ENCODE measurements at places on chromosomes 1 and 21.
A peak's percentile ranks its signal among the peaks of the same experiment; 100 is the strongest.

GRCh38 chr21:31180256-31181081, 142.2 kb upstream of the KRTAP19-8 start:
- DNase-seq: peak; percentile 15

DNA sequence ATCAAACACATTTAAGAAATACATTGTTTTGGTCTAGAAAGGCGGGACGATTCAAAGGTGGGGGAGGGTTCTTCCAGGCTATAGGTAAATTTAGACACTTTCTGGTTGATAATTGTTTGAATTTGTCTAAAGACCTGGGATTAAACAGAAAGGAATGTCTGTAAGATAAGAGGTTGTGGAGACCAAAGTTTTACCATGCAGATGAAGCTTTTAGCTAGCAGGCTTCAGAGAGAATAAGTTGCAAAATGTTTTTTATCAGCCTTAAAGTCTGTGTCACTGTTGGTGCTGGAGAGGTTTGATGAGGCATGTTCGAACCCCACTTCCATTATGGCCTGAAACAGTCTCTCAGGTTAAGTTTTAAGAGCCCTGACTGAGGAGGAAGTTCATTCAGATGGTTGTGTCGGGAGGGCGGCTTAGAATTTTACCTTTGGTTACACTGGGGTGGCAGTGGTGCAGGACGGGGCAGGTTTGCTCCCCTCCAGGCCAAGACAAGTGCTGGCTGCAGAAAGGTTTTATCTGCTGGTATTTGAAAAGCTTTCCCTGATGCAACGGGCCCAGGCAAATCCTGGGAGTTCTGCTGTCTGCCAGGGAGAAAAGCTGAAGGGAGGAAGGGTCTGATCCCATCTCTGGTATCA, 16.0 kb upstream of the SLC2A5 start:
- no peak for DNase-seq

GRCh38 chr1:100628631-100629081, 90.7 kb downstream of the GPR88 start:
- DNase-seq: no peak

- no peak for DNase-seq
Measured at GRCh38 chr1:199151634-199152425, 513.0 kb downstream of the PTPRC start.

DNA sequence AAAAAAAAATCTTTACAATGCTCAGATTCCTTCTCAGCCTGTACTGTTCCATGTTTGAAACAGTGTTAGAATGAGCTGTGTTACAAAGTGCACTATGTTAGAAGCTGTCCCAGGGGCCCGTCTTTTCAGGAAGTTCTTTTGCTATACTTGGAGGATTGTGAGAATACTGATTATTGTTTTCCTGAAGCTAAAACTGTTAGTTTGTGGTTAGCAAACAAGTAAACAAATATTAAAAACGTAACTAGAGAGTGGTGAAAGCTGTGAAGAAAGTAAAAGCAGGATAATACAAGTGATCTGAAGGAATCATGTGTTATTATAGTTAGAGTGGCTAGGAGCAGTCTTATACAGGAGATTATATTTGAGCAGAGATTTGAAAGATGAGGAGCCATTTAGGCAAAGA, 35.6 kb downstream of the CAMSAP2 start:
- no peak for DNase-seq

DNA sequence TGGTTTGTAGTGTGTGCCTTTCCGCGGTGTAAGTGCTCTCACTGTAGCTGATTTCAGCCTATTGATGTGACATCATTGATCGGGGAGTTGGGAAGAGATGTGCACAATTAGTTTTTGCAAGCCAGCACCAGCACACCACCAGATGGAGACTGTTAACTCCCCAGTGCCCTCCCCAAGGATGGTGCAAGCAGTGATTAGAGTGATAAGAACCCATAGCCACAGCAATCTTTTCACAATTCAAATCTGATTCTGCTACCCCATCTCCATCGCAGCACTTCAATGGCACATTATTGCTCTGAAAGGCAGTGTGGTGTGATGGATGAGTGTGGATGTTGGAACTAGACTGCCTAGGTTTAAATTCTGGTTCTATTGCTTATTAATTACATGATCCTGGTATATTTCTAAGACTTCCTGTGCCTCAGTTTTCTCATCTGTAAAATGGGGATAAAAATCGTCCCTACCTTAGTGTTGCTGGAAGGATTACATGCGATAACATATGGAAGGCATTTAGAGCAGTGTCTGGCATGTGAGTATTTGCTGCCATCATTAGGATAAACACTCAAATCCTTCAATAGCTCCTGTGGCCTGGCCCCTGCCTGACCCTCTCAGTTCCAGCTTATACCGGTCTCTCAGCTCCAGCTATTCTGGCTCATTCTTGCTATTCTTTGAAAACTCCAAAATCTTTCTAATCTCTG, 6.7 kb downstream of the CSF3R start:
- DNase-seq: no peak

DNA sequence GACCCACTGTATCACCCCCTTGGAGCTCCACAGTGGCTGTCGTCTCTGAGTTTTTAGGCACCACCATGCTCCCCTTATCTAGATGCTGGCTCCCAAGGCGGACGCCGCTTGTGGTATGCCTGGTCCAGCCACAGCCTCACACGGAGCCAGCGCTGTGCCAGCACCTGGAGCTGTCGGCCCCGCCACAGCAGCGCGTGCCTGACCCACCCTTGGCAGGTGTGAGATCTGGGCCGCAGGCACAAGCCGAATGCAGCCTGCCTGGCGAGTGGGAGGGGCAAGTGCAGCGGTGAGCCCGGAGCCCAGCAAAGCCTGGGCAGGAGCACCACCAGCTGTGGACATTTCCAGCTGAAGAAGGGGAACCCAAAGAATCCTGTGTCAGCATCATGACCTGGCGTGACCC, 91.9 kb upstream of the BACE2 start:
- DNase-seq: no peak

GRCh38 chr1:150564051-150564991, 15.1 kb downstream of the MCL1 start:
- DNase-seq: no peak

DNA sequence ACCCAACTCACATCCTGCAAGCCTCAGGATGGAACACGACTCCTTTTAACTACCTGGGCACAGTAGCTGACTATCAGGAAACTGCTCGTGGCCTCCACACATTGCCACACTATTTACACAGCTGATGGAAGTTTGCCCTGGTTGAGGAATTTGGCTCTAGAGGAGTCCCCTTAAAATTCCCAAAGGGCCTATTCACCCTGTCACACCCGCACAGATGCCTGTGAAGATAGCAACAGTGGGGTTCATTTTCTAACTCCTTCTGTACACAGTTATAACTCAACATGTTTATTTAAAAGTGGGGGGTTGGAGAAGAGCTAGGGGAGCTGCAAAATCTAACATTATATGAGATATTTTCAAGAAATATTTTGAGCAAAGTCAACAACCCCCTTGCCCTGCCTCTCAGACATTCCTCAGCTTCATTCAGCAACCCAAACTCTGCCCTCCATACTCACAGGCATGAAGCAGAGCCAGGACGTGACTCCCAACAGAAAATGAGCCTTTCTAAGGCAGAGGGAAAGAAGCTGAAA, 35.8 kb upstream of the CCN1 start:
- DNase-seq: no peak

DNA sequence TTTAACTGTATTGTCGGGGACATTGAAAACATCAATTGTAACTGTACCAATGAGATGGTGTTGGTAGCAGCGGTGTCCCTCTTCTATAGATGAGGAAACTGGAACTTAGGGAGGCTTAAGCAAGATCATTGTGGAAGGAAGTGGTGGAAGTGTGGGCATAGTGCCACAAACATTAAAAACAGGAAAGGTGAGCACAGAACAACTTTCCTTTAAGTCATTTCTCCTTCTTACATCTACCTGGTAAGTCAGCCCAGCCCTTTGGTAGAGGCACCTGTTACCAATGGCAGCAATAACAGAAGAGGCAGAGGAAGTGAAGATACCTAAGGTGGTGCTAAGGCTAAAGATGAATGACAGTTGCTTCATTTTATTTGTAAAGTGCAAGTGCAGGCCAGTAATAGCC, 12.0 kb upstream of the CTSS start:
- no peak for DNase-seq

All from GM12891 (cell line).